Pulmonary artery endothelial cell (primary cell): ENCODE measurements at places on chromosomes 11 and 22.

- no peak for DNase-seq
Observed at GRCh38 chr11:76880956-76881355, 20.2 kb downstream of the ACER3 start.

GRCh38 chr11:118592616-118593367 is 14.6 kb upstream of the PHLDB1 start:
- DNase-seq: no peak

DNA sequence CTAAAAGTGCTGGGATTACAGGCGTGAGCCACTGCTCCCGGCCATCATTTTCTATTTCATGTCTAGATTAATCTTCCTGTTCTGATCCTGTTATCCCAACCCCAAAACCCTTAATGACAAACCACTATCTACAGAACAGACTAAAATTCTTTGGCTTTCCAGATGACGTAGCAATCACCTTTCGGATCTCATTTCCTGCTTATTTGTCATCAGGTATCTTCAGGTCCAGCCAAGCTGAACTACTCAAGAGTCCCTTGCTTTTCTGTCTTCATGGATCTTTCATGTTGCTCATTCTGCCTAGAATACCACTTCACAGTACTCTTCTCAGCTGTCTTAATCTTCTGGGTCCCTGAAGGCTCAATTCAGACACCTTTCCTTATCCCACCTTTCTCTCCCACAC is 27.4 kb upstream of the IPO7 start:
- no peak for DNase-seq

GRCh38 chr11:71387200-71387599 is 61.0 kb downstream of the DHCR7 start:
- no peak for DNase-seq

- DNase-seq: no peak
Observed at GRCh38 chr11:108592591-108593213, 866 bp downstream of the EXPH5 start.

GRCh38 chr11:71080239-71081097 is 171.9 kb downstream of the SHANK2 start:
- DNase-seq: peak; percentile 7

DNA sequence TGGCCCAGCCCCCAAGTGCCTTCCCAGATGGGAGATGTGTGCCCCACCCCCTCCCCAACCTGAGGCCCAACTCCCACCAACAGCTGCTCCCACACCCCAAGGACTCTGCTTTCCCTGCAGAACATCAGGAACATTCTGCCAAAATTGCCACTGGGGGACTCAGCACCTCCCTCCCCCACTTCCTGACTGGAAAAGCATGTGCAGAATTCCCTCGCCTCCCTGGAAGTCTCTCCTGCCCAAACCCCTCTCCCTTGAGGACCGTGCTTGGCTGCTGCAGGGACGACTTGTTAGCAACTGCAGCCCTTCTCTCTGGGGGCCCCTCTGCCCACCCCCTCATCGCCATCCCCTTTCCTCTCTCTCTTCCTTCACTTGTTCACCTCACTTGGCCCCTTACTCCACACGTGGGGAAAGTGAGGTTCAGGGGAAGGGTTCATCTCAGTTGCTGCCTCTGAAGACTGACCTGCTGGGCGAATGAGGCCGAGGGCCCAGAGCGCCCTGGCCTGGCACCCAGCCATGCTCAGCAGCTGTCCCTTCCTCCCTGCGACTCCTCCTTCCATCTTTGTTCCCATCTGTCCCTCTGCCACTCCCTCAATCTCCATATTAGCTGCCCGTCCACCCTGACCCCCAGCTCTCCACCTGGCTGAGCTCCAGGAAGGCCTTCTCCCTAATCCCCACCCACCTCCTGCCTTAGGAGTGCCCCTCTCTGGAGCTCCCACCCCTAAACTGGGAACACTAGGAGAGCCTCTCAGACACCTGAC is 105.1 kb downstream of the CHST1 start:
- no peak for DNase-seq

GRCh38 chr11:41486424-41486823 is 27.0 kb upstream of the LRRC4C start:
- DNase-seq: no peak

DNA sequence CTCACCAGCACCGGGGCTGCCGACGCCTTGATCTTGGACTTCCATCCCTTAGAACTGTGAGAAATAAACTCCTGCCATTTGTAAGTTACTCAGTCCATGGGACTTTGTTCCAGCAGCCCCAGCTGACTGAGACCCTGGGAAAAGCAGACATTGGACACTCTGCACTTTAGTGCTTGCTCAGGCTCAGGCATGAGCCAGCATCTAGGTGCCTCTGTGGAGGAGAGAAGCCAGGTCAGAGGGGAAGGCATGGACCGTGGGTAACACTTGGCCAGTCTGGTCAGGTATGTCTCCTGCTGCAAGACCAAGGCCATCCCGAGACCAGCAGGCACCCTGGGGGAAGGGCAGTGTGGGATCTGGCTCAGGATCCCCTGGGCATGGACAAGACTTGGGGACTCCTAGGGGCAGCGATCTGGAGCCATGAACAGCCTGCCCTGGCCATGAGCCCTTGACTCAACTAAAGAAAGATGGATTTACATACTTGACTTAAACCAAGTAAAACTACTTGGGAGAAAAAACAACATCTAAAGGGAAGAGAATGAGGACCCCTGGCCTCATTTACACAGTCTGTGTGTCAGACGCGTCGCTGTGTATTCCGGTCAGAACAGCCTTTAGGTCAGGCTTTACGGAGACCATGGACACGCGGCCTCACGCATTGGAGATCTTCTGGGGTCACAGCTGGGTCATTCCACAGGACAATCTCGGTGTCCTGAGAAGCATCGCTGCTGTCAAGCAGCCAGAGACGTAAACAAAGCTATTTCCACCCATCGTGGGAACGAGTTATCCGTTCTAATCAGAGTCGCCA is 497.1 kb downstream of the BRD1 start:
- DNase-seq: no peak

- no peak for DNase-seq
Observed at GRCh38 chr11:1574238-1574932, 2.3 kb upstream of the DUSP8 start.

DNA sequence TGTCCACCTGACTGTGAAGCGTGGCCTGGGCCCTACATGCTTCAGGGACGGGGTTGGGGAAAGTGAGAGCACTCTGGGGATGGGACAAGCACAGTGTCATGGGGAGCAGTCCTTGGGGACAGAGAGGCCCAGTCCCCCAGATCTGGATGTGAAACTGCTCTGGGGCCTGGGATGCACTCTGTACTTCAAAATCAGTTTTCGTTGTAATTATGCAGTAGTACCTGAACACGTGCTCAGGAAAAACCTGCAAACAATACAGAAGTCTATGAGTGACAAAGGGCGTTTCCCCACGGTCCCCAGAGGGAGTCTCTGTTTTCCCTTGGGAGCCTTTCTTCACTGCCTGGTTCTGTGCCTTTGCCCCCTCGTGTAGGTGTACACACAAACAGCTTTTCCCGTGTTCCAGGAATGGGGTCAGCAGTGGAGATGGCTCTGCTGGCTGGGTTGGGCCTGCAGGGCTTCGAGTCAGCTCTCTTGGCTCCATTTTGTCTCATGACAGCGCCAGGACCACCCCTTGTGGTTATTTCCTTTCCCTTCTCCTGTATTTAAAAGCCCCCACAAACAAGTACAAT is 5.2 kb upstream of the TNFRSF13C start:
- DNase-seq: no peak

DNA sequence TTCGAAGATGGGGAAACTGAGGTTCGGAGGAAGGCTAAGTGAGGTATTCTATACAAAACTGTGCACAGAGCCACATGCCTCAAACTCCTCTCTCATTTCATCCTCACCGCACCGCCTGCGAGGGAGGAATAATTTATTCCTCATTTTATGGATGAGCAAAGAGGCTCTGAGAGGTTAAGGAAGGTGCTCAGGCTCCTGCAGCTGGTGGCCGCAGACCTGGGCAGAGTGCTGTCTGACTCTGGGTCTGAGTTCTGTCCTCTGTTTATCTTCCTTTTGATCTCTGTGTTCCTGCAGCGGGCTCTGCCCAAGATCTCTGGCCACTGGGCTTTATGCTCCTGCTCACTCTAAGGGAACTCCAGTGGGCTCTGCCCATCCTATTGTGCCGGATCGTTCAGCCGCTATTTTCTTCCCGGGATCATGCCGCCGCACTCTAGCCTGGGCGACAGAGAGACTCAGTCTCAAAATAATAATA is 59.5 kb downstream of the MCM5 start:
- no peak for DNase-seq

DNA sequence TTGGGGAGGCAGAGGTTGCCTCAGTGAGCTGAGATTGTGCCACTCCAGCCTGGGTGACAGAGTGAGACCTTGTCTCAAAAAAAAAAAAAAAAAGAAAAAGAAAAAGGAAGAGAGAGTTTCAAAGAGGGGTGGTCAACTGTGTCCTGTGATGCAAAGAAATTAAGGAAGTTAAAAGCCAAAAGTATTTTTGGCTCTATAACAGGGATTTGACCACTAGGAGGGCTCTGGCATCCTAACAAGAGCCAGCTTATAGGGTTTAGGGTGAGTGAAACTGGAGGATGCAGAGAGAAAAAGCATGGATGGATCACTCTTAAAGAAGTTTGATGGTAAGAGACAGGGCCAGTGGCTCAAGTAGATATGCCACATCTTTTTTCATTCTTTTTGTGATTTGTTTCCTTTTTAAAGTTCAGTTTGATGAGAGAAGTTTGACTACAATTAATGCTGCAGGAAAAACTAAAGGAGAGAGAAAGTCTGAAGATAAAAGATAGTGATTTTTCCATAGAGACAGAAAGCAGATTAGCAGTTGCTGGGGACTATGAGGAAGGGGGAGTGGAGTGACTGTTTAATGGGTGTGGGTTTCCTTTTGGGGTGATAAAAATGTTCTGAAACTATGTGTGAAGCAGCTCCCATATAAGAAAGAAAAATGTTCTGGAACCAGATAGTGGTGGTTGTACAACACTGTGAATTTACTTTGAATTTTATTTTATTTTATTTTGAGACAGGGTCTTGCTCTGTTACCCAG is 11.1 kb upstream of the MICAL2 start:
- DNase-seq: no peak

- DNase-seq: no peak
Observed at GRCh38 chr11:65851083-65851579, 6.8 kb downstream of the CFL1 start.

GRCh38 chr11:4084406-4085125 is 10.0 kb upstream of the RRM1 start:
- no peak for DNase-seq

DNA sequence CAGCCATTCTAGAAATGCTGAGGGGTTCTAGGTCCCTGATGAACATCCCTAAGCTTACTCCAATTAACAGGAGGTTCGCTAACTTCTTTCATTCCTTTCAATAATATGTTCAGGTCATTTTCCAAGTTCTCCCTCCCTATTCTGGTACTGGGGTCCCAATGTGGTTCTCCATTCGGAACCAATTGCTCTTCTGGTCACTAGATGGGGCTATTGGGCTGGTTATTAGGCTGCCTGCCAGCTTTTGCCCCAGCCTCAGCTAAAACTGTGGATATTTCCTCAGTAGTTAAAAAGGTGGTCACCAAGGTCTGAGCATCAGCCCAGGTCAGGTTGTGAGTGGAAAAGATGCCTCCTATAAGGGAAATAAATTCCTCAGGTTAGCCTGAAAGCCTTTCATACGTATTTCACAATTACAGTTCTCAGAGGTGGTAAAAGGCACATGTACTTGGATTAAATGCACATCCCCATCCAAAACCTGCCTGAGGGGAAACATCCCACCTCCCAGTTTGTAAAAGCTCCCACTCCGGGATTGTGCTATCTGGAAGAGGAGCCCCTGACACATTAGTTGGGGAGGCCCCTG is 161.1 kb upstream of the CCDC179 start:
- DNase-seq: no peak

DNA sequence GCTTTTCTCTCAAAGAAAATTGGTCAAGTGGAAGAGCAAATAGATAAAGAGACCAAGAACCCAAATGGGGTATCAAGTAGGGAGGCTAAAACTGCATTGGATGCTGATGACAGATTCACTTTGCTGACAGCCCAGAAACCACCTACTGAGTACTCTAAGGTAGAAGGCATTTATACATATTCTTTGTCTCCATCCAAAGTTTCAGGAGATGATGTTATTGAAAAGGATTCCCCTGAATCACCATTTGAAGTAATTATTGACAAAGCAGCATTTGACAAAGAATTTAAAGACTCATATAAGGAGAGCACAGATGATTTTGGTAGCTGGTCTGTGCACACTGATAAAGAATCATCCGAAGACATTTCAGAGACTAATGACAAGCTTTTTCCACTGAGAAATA is 37.7 kb downstream of the RTN3 start:
- no peak for DNase-seq

GRCh38 chr11:37946155-37946766 is 1348.2 kb upstream of the RAG2 start:
- DNase-seq: peak; percentile 0

DNA sequence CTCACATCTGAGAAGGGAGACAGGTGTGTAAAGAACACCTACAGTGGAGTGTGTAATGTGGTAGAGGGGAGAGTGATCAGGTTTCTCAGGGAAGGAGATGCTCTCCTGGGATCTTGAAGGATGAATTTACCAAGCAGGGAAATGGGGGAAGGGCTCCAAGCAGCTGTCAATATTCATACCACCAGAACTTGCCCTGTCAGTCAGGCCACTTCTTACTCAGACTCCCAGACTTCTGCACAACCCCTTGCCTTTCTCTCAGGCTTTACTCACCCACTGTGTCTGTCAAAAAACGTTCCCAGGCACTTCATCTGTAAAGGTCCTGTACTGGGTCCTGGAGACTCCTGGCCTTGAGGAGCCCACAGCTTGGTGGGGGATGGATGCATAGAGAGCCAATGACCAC is 14.0 kb upstream of the FCHSD2 start:
- no peak for DNase-seq

DNA sequence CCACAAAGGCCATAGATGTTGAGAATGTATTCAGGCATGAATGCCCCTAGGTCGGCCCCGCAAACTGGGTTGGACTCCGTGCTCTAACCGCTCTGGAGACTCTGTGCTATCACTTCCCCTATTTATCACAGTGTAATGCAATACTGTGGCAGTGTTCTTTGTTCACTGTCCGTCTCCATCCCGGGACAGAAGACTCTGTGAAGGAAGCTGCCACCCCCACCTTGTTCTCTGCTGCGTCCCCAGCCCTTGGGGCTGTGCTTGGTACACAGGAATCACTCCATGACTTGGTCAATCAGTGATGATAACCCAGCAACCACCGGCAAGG is 57.6 kb downstream of the TSPAN18 start:
- DNase-seq: no peak

DNA sequence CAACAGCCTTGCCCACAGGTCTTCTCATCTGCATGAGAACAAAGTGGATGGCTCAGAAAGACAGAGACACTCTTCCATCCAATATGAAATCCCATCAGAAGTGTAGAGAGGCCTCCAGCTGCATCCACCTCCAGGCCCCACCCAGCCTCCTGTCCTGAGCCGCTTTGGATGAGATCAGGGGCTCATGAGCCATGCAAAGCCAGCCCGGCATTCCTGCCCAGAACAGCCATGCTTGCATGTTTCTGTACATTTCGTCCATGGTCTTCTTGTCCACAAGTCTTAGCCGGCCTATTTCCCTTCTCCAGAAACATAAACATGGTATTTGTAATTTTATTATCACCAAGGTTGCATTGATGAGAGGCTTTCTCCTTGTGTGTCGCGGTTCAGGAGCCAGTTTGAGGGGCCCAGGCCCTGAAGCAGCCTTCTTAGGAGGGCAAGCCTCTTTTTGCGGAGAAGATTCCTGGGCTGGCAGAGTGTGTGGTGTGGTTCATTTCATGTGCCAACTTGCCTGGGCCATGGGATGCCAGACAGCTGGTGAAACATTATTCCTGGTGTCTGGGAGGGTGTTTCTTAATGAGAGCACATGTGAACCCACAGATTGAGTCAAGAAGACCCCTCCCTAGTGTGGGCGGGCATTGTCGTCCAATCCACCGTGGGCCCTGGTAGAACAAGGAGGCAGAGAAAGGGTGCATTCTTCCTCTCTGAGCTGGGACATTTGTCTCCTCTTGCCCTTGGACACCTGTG is 928.9 kb downstream of the TBC1D22A start:
- DNase-seq: no peak
